Activated naive CD8-positive, alpha-beta T cell treated with anti-CD3 and anti-CD28 coated beads, Interleukin-2, amount 10 ng/mL, durations not matched to agents 7 days and 5 days (primary cell): ENCODE measurements at places on chromosomes 7 and 10. TPM values are rescaled to one million over a fixed set of nuclear protein-coding genes. Genes with fewer than 3 reads are reported as not detected.

Gene NODAL
- not detected for total RNA-seq

Gene MRPL32
- 45.2 TPM for total RNA-seq

Gene TLX1
- total RNA-seq, result not detected

Gene CC2D2B
- total RNA-seq, result not detected

Gene PLXDC2
- total RNA-seq, result 0.86 TPM

Gene OR9A2
- 0.30 TPM for total RNA-seq

Gene MET
- total RNA-seq, result not detected

Gene PTPRZ1
- total RNA-seq, result not detected

Gene HOXA11
- total RNA-seq, result not detected

Gene TRIM50
- not detected for total RNA-seq

Gene MGAM2
- not detected for total RNA-seq

Gene COL17A1
- total RNA-seq, result not detected

- H3K27me3 ChIP-seq, result no peaks in the 10 kb centered on the region
- no peak for DNase-seq
- H3K4me1 ChIP-seq, result peaks cover 3% of the 10 kb centered on the region
- H3K4me3 ChIP-seq, result no peak overlapping the region
- H3K36me3 ChIP-seq, result no peaks in the 10 kb centered on the region
These were observed 15.1 kb downstream of the GPR146 start for GRCh38 chr7:1059200-1060091.

DNA sequence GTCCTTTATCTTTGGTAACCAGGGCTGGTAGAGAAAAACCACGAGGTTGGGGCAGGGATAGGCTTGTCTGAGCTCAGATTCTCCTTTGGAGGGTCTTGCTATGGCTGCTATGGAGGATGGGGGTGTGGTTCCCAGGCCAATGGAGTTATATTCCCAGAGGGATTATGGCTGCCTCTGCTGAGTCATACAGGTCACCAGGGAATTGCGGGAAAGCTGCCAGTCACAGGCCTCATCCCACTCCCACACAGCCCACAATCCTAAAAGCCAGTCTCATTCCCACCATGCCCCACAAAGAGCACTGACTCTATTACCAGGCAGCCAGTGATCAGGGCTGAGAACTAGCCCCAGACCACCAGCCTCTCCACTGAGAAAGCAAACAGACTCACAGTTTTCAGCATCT, 316.6 kb upstream of the TMEM229A start:
- H3K4me1 ChIP-seq, result no peaks in the 10 kb centered on the region
- H3K4me3 ChIP-seq, result no peak overlapping the region
- DNase-seq, result no peak
- H3K36me3 ChIP-seq, result no peaks in the 10 kb centered on the region

DNA sequence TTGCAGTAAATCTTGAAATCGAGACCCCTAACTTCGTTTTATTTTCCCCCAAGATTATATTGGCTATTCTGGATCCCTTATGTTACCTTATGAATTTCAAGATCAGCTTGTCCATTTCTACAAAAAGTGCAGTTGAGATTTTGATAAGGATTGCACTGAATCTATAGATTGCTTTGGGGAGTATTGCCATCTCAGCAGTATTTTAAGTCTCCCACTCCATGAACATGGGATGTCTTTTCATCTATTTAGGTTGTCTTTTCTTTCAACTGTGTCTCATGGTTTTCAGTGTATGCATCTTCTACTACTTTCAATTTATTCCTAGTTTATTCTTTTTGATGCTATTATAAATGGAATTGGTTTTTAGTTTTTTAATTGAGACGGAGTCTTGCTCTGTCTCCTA, 89.6 kb downstream of the EZH2 start:
- H3K4me3 ChIP-seq, result no peak overlapping the region
- H3K27ac ChIP-seq, result no peak overlapping the region
- H3K36me3 ChIP-seq, result peaks cover 52% of the 10 kb centered on the region
- no peak for DNase-seq

- H3K27me3 ChIP-seq, result peaks cover 70% of the 10 kb centered on the region
- H3K4me3 ChIP-seq, result no peak overlapping the region
- peaks cover 5% of the 10 kb centered on the region for H3K4me1 ChIP-seq
- no peak for DNase-seq
- no peak overlapping the region for H3K27ac ChIP-seq
These were observed 1.2 kb upstream of the SLC18A3 start for GRCh38 chr10:49609006-49609282.

GRCh38 chr10:19505320-19506312, 310.6 kb upstream of the PLXDC2 start:
- no peak overlapping the region for H3K4me3 ChIP-seq
- no peaks in the 10 kb centered on the region for H3K27me3 ChIP-seq
- no peaks in the 10 kb centered on the region for H3K36me3 ChIP-seq
- no peaks in the 10 kb centered on the region for H3K4me1 ChIP-seq

- H3K4me3 ChIP-seq, result no peak overlapping the region
- H3K27me3 ChIP-seq, result no peaks in the 10 kb centered on the region
- H3K4me1 ChIP-seq, result no peaks in the 10 kb centered on the region
- no peaks in the 10 kb centered on the region for H3K36me3 ChIP-seq
- H3K27ac ChIP-seq, result no peak overlapping the region
These were observed 946.8 kb upstream of the POT1 start for GRCh38 chr7:125876431-125876830.

DNA sequence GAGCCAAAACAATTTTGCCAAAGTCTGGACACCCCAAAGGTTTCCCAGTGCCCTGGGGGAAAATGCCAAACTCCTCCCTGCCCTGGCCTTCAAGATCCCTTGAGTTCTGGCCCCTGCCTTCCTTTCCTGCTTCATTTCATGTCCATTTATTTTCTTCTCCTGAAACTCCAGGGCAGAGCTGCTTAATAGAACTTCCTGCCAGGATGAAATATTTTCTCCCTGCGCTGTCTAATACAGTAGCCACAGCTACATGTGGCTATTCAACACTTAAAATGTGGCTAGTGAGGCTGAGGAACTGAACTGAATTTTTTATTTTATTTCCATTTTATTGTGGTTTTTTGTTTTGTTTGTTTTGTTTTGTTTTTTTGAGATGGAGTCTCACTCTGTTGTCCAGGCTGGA, 49.6 kb downstream of the COL13A1 start:
- H3K4me3 ChIP-seq, result no peak overlapping the region
- no peak overlapping the region for H3K27ac ChIP-seq
- H3K4me1 ChIP-seq, result no peaks in the 10 kb centered on the region

GRCh38 chr10:61943674-61944378, 42.3 kb downstream of the ARID5B start:
- H3K4me1 ChIP-seq, result peaks cover 43% of the 10 kb centered on the region
- no peaks in the 10 kb centered on the region for H3K27me3 ChIP-seq
- no peak for DNase-seq
- peak overlapping the region; percentile 84 for H3K4me3 ChIP-seq

- H3K4me1 ChIP-seq, result peaks cover 5% of the 10 kb centered on the region
- H3K27me3 ChIP-seq, result peaks cover 61% of the 10 kb centered on the region
- no peak overlapping the region for H3K4me3 ChIP-seq
- no peak overlapping the region for H3K27ac ChIP-seq
These were observed 1.7 kb downstream of the PROSER2 start for GRCh38 chr10:11824825-11825224.

DNA sequence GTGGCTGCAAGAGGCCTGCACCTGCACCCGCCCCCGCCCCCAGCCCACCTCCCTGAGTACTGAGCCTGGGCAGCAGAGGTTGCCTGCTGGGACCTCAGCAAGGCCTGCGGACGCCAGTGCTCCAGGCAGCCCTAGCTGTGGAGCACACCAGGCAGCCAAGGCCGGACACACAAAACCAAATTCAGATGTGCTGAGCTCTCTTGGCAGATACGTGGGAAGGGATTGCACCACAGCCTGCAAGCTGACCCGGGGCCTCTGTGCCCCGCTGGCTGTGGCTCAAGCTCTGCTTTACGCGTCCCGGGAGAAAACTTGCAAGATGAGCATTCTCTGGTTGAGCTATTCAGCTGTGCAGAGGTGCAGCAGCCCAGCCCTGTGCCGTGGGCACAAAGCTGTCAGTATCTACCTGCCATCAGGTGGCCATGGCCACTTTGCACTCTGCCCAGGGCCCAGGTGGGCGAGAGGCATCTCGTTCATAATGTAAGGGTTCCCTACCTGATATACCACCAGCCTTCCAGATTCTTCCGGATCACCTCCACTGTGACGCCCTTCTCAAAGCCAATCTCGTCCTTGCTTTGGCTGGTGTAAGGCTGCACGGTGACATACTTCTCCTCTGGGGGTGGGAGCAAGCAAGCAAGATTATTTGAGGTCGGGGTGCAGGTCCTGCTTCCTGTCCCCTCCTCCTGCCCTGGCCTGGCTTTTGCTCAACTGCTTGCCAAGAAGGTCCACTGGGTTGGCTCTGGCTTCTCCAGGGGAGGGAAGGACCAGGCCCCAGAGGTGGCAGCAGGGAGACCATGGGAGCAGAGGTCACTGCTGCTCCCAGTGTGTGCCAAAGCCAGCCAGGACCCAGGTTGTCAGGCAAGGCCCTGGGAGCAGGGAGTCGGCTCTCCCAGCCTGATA, 123.4 kb downstream of the NEURL1 start:
- H3K4me1 ChIP-seq, result peaks cover 2% of the 10 kb centered on the region
- DNase-seq, result no peak
- no peak overlapping the region for H3K27ac ChIP-seq
- no peak overlapping the region for H3K4me3 ChIP-seq

DNA sequence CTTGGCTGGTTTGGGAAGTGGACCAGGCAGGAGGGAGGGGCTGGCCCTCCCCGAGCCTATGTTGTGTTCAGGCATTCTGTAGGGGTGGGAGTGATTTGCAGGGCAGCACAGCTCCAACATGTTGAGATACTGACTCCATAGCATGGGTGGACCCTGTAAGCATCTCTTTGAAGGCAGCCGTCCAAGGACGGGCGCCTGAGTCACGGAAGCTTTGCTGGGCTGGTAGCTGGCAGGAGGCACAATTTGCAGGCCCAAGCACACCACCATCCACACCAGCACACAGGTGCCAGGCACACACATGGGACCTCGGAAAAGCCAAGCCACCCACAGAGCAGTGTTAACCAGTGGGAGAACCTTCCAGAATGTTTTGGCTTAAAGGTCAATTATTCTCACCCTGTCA, 505.1 kb upstream of the FOXK1 start:
- H3K4me3 ChIP-seq, result no peak overlapping the region
- no peak overlapping the region for H3K27ac ChIP-seq
- no peaks in the 10 kb centered on the region for H3K36me3 ChIP-seq
- H3K4me1 ChIP-seq, result no peaks in the 10 kb centered on the region
- H3K27me3 ChIP-seq, result no peaks in the 10 kb centered on the region
- no peak for DNase-seq

DNA sequence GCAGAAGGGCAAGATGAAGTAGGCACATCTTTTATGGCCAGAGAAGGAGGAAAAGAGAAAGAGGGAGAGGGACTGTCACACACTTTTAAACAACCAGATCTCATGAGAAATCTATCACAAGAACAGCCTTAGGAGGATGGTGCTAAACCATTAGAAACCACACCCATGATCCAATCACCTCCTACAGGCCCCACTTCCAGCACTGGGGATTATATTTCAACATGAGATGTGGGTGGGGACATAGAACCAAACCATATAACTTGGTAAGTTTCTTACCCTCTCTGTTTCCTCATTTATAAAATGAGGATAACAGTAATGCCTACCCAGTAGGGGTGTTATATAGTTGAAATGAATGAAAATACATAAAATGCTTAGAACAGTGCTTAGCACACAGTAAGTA, 66.0 kb downstream of the CHCHD3 start:
- H3K36me3 ChIP-seq, result peaks cover 17% of the 10 kb centered on the region
- H3K4me3 ChIP-seq, result no peak overlapping the region
- no peak for DNase-seq
- no peaks in the 10 kb centered on the region for H3K27me3 ChIP-seq

GRCh38 chr10:103491729-103492364, 1.7 kb upstream of the NEURL1 start:
- no peak overlapping the region for H3K27ac ChIP-seq
- no peak overlapping the region for H3K4me3 ChIP-seq
- no peak for DNase-seq
- peaks cover 11% of the 10 kb centered on the region for H3K4me1 ChIP-seq

DNA sequence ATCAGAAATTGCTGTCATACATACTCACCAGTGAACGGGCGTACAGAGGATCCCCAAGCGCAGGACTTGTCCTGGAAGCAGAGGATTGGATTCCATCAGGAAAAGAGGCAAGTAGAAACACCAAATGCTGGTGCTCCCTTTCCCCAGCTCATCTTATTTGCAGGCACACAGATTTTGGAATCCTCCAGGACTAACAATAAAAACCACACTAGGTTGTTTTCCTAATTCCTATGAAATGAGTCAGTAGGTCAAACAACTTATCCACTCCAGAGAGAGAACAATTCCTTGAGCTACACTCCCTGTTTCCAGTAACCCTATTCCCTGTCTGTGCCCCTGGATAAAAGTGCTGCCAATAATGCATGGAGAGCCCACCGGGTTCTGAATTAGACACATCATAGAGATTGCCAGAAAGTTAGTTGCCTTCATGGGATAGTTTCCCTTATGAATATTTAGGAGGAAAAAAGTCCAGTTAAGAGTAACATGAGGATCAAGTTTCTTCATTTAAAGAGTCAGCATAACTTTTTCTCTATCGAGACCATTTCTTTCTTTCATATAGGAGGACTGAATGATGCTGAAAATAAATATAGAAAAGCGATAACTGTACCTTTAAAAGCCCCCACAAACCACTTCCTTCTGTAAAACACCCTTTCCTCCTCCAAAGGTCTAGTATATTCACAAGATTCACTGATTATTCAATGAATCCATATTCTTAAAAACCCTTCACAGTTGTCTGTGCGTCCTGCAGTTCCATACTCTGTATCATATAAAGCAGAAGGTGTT, 178.3 kb upstream of the KLF14 start:
- peaks cover 72% of the 10 kb centered on the region for H3K4me1 ChIP-seq
- peaks cover 36% of the 10 kb centered on the region for H3K36me3 ChIP-seq
- H3K27ac ChIP-seq, result peak overlapping the region; percentile 95
- DNase-seq, result no peak

GRCh38 chr7:105788356-105788755, 88.0 kb downstream of the ATXN7L1 start:
- H3K4me1 ChIP-seq, result no peaks in the 10 kb centered on the region
- no peak overlapping the region for H3K4me3 ChIP-seq
- no peak for DNase-seq

- no peak overlapping the region for H3K27ac ChIP-seq
- H3K4me3 ChIP-seq, result no peak overlapping the region
- no peaks in the 10 kb centered on the region for H3K36me3 ChIP-seq
- H3K4me1 ChIP-seq, result no peaks in the 10 kb centered on the region
- H3K27me3 ChIP-seq, result peaks cover 6% of the 10 kb centered on the region
These were observed 98.7 kb downstream of the NOC3L start for GRCh38 chr10:94264085-94264484.

DNA sequence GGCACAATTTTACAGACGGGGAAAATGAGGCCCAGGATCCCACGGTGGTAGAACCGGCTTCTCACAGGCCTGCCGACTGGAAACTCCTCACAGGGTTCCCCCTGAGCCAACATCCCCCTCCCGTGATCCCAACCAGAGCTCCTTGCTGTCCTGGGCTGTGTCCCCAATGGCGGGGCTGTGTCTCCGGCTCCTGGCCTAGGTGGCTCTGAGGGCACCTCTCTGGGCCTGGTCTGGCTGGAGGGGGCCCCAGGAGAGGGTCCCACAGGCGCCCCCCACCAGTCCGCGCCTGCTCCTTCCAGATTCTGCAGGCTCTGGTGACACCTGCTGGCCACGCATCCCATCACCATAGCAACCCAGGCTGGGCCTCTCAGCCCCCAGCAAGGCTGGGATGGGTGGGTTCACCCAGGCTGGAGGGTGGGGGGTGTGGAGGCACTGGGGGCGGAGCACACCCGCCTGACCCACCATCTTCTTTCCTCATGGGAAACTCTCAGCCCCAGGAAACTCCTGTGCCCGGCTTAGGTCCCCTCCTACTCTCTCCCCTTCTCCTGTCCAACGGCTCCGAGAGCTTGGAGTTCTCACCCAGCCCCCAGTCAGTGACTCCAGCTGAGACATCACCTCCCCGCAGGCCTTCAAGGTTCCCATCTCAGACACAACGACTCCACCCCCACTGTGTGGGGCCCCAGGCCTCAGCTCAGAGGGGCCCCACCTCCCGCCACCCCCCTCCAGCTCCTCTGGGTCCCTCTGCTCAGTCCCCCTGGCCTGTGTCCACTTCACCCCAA, 27.1 kb upstream of the TNRC18 start:
- peaks cover 3% of the 10 kb centered on the region for H3K27me3 ChIP-seq
- DNase-seq, result peak; percentile 56
- H3K36me3 ChIP-seq, result no peaks in the 10 kb centered on the region
- no peak overlapping the region for H3K4me3 ChIP-seq
